ENCODE measurements at places on chromosomes 16 and 17. TPM values are rescaled to one million over a fixed set of nuclear protein-coding genes. Genes with fewer than 3 reads are reported as not detected.

KRTAP3-2 gene
- not detected for total RNA-seq

DNA sequence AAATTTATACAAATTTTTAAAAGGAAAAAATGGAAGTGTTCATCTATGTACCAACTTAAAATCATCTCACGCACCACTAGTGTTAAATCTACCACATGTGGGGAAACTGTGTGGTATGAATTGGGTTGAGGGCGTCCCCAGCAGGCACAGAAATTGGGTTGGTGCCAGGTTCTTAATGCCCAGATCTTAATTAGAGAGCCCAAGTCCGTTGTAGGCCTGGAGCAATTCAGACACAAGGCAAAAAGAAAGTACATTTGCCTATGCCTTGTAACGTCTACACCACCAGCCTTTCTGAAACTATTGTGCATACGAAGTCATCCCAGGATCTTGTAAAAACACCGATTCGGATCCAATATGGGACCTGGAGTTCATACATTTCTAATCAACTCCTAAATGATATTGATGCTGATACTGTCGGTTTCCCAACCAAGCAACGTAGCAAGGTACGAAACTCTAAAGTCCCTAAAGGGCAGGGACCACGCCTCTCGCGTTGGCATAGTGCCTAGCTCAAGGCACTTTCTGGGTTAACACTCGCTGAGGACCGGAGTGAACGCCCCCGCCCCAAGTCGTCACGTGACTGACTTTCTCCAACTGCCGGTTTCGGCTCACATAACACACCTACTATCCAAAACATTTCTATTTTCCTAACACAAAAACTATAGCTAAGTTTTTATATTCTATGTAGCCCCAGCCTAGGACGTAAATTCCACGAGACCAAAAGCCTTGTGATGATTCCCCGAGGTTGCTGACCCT, 945 bp upstream of the UQCRC2 start:
- no peaks in the 10 kb centered on the region for H3K27me3 ChIP-seq
- peak; percentile 57 for DNase-seq
- H3K27ac ChIP-seq: peak overlapping the region; percentile 91
- peaks cover 6% of the 10 kb centered on the region for H3K4me1 ChIP-seq
- no peaks in the 10 kb centered on the region for H3K36me3 ChIP-seq
- H3K4me3 ChIP-seq: peak overlapping the region; percentile 62

DNA sequence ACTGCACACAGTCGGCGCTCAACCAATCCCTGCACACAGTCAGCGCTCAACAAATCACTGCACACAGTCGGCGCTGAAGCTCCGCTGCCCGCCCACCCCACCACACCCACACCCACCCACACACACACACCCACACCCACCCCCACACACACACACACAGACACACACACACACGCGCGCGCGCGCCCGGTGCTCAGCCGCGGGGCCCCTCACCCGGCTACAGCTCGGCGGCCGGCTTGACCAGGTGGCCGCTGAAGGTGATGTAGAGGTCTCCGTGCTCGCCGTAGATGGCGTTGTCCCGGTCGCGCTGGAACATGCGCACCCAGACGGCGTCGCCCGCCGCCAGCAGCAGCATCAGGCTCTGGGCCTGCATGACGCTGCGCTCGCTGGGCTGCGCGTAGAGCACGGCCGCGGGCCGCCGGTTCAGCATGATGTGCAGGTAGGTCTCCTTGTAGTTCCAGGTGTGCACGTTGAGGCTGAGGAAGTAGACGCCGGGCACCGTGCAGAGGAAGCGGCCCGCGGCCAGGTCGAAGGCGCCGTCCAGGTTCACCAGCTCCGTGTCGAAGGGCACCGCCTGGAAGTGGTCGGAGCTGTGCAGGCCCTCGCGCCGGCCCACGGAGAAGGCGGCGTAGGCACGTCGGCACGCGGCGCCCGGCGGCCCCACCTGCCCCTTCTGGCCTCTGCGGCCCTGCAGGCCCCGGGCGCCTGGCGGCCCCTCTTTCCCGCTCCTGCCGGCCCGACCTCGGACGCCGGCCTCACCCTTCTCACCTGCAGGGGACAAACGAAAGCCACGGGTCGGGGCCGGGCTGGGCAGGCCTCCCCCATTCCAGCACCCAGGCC, 2.5 kb downstream of the C1QTNF8 start:
- H3K27me3 ChIP-seq: no peaks in the 10 kb centered on the region
- no peak for DNase-seq
- no peak overlapping the region for H3K27ac ChIP-seq
- H3K4me1 ChIP-seq: peaks cover 5% of the 10 kb centered on the region
- no peak overlapping the region for H3K4me3 ChIP-seq

ITGAL gene
- 0.95 TPM for total RNA-seq

- no peaks in the 10 kb centered on the region for H3K4me1 ChIP-seq
- no peaks in the 10 kb centered on the region for H3K36me3 ChIP-seq
- no peak for DNase-seq
- H3K4me3 ChIP-seq: no peak overlapping the region
- no peaks in the 10 kb centered on the region for H3K27me3 ChIP-seq
- no peak overlapping the region for H3K27ac ChIP-seq
Observed at GRCh38 chr17:79261355-79262072, 186.9 kb downstream of the ENGASE start.

- H3K27ac ChIP-seq: no peak overlapping the region
- H3K4me3 ChIP-seq: no peak overlapping the region
- H3K4me1 ChIP-seq: no peaks in the 10 kb centered on the region
Observed at GRCh38 chr17:82810644-82811430, 29.0 kb downstream of the ZNF750 start.

DNA sequence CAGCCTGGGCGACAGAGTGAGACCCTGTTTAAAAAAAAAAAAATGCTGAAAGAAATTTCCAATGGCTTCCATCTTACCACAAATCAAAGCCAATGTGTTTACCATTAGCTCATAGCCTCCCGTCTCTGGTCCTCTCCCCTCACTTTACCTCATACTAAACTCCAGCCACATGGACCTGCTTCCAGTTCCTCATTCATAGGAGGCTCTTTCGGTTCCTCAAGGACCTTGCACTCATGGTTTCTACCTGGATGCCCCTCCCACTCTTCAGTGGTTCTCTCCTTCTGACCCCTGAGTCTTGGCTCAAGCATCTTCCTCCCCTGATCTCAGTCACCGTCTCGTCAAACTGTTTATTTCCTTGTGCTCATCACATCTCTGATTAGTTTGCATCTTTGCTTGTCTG, 3.8 kb upstream of the DEF8 start:
- no peaks in the 10 kb centered on the region for H3K36me3 ChIP-seq
- H3K27me3 ChIP-seq: no peaks in the 10 kb centered on the region
- H3K4me3 ChIP-seq: no peak overlapping the region

CCL18 gene
- total RNA-seq: not detected

DNA sequence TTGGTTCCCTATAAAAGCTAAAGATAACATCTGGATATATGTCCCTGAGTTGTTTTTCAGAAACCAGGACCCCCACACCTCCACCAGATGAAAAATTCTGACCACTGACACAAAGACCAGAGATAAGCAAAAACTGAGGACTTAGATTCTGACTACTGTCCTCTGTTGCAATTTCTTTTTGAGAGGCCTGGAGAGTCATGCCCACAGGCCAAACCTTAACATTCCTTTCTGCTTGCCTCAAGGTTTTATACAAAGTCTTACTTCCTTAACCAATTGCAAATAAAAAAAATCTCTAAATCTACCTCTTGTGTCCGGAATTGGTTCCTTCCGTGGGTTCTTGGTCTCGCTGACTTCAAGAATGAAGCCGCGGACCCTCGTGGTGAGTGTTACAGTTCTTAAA, 228.5 kb downstream of the ABCC12 start:
- H3K36me3 ChIP-seq: no peaks in the 10 kb centered on the region
- H3K27ac ChIP-seq: no peak overlapping the region
- no peaks in the 10 kb centered on the region for H3K4me1 ChIP-seq
- H3K27me3 ChIP-seq: no peaks in the 10 kb centered on the region
- no peak overlapping the region for H3K4me3 ChIP-seq

CCL22 gene
- total RNA-seq: not detected

TELO2 gene
- total RNA-seq: 32.8 TPM

DNA sequence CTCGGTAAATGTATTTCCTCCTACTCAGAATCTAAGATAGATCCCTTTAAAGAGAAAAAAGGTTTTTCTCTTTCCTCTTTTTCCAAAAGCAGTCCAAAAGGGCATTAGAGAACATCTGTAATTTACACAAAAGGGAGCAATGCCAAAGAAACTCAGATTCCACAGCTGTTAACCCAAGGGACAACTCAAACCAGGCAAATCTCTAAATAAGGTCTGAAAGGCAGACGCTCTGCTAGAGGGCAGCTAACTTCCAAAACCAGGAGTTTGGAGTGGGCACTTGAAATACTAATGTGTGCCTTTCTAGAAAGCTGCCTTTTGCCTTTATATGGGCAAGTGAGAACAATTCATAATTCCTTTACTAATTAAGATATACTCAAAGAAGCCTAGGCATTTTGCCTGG, 435.7 kb downstream of the ZFHX3 start:
- no peaks in the 10 kb centered on the region for H3K27me3 ChIP-seq
- no peak for DNase-seq

DNA sequence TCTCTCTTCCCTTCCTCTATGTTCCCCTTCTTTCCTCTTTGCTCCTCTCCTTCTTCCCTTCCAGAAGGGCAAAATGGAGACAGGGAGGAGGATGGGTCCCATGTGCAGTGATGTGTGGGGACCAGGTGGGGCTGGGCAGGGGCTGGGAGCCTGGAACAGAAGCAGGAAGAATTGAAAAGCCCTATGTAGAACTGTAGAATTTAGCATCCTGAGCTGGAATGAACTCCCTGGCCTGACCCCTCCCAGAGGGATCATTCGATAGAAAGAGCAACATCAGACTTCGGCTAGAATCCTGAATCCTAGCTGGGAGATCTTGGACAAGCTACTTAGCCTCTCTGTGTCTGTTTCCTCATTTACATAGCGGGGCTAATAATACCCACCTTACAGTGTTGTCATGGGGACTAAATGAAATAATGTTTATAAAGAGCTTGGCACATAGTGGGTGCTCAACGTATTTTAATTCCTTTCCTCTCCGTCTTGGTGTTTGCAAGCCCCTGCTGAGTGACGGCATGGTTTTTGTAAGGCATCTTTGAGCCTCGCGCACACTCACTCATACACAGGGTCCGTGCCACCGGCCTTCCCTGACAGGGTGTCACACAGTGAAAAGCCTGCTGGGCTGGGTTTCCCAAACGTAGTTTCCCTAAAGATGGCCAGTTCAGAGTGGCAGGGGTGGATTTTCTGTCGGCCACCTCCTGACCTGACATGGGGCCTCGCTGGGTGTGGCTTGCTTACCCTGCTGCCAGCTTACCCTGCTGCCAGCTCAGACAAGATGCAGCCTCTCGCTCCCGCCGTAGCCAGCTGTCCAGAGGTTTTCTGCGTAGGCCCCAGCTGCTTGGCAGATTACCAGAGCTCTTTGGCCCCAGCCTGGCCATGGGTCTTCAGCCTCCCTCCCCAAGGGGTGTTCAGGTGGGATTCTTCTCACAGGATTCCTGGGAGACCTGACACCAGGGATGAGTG, 6.1 kb upstream of the ARHGAP23 start:
- peaks cover 8% of the 10 kb centered on the region for H3K4me1 ChIP-seq
- no peaks in the 10 kb centered on the region for H3K36me3 ChIP-seq
- no peak overlapping the region for H3K27ac ChIP-seq
- no peaks in the 10 kb centered on the region for H3K27me3 ChIP-seq
- no peak overlapping the region for H3K4me3 ChIP-seq

All from ovary (tissue), 10 donors.